ENCODE measurements at places on chromosomes 4 and X.

DNA sequence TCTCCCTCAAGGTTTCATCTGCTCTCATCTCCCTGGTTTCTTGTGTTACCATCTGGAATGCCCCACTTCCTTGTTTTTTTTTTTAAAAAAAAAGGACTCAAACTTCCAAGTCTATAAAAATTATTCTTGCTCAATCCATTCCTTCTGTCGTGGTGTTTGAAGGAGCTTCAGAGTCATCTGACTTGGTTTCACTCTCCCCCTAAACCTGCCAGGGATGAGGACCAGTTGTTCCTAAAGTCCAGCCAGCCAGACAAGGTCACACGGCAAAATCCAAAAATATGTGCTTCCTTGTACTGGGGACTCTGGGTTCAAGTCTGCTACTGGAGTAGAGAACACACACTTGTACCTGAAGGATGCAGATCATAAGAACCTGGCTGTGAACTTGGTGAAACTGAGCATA, 84.5 kb upstream of the GPM6B start:
- no peak for DNase-seq

DNA sequence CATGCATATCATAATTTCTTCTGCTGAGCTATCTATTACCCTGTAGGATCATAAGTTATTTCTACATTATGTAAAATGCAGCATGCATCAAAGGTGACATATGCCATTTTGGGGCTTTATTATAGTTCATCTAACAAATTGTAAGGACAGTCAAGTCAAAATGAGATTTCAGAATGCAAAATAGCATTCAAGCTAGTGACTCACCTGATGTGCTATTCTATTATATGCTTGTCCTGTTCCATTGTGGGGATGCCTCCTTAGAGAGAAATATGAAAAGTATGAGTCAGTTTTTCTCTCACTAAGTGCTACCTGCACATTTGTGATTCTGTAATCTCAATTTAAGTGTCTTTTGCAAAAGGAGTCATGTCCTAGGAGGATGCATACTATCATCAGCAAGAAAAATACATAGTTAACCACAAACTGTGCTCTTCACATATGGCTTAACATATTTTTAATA, 647.0 kb upstream of the PCDH10 start:
- no peak for DNase-seq

GRCh38 chr4:148426643-148427042, 15.6 kb downstream of the NR3C2 start:
- no peak for DNase-seq

GRCh38 chrX:148878371-148878770, 378.0 kb downstream of the AFF2 start:
- DNase-seq, result no peak

DNA sequence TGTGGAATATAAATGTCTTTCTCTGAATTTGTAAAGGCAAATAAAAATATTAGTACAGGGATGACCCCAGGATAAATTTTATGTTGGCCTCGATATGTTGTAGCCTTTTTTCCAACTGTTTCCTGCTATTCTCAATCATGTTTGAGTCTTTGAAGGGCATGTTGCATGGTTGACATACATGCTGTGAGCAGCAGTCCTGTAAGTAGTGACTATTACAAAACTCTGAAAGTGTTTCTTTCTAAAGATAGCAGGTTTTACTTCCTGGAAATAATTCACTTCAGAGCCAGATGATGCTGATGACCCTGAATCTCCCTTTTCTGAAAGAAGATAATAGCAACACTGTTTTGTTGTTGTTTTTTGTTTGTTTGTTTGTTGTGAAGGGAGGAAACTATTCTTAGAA, 393.0 kb upstream of the GNPDA2 start:
- DNase-seq, result no peak

DNA sequence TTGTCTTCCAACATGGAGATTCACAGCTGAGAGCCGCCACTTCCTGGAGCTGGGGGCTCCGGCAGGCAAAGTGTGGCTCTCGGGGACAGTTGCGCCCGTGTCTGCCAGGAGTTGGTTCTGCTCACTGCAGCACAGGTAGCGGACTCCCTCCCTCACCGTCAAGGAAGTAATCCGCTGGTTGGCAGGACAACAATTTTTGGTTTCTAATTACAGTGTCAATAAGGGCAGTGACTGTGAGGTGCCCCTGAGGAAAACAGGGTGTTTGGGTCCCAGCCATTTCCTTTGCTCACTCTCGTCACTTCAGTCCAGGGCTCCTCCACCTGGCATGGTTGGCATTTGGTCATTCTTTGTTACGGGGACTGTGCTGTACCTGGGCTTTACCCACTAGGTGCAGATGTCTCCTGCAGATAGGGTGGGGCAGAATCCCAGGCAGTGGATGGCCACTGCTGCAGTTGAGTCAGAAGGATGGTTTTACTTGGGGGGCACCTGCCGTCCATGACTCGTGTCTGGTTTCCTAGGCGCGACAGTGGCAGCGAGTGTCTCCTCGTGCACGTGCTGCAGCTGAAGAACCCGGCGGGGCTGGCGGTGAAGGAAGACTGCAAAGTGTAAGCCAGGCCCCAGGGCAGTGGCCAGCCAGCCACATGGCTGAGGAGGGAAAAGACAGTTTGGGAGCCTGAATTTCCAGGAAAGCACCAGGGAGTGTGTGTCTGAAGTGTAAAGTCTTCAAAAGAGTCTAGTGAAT, 32.1 kb upstream of the CLCN4 start:
- DNase-seq, result no peak

DNA sequence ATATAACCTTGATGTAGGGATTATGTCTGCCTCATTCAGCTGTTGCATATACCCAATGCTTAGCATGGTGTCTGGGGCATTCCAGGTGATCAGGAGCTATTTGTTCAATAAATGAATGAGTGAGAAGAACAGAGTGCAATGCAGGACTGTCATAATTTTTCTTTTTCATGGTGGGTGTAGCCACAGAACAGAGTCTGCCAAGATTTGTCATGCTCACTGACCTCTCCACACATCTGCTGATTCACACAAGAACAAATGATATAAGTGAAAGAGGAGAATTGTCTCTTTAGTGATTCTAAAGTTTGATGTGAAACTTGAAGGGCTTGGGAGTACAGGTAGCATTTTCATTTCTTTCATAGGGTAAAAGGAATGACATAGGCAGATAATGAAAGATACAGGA, 64.4 kb upstream of the TEX13D start:
- no peak for DNase-seq

DNA sequence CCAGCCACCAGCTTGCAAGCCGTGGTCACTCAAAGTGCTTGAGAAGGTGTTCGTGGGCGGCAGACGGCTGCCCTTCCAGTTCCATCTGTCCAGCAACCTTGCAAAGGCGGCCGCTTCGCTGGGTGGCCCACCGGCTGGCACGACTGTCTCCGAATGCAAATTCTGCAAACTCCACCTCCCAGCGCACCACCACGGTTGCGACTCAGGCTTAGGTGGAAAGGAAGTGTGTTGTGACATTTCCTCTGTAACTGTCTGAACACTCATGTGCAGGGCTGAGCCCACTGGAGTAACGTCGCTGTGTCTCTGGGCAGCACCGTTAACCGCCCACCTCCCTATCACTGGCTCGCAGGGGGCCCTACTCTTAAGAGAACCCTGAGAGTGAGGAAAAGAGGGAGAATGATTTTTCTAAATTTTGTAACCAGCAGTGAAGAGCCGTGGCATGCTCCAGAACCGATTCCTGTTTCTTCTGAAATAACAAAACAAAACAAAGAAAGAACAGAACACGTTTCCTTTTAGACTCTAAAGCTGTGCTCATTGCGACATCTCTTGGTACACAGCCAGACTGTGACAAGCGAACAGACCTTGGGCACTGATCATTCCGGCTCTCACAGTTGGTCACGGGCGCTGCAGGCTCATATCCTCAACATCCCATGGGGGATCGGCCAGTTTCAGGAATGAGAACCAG, at the start of gene P2RY8:
TSS of gene P2RY8 (minus strand) at position 155 of the 685 bp plus-strand sequence. CDS start 70,627 bp downstream, outside the sequence.
- peak; percentile 60 for DNase-seq

DNA sequence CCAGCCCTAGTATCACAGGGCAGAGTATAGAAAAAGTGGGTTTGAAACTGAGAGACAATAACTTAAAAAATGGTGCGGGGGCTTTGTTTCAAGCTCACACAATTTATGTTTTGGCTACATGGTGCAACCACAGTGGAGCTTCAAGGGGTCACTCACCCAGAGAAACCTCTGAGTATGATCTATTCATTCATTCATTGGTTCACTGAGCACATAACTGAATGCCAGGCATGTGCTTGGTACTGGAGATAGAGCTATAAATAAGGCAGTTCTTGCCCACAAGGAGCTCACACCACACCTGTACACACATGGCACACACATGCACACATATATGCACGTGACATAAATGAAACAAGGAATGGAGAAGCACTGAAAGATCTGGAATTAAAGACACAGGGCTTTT, 171.4 kb downstream of the NHS start:
- no peak for DNase-seq

- DNase-seq, result no peak
Observed at GRCh38 chr4:156983366-156983765, 11.8 kb upstream of the PDGFC start.

- no peak for DNase-seq
Observed at GRCh38 chr4:110005461-110006056, 92.9 kb downstream of the EGF start.

GRCh38 chr4:142334931-142335330, 511.2 kb downstream of the INPP4B start:
- no peak for DNase-seq

GRCh38 chrX:16517039-16517605, 132.8 kb upstream of the S100G start:
- DNase-seq, result no peak

DNA sequence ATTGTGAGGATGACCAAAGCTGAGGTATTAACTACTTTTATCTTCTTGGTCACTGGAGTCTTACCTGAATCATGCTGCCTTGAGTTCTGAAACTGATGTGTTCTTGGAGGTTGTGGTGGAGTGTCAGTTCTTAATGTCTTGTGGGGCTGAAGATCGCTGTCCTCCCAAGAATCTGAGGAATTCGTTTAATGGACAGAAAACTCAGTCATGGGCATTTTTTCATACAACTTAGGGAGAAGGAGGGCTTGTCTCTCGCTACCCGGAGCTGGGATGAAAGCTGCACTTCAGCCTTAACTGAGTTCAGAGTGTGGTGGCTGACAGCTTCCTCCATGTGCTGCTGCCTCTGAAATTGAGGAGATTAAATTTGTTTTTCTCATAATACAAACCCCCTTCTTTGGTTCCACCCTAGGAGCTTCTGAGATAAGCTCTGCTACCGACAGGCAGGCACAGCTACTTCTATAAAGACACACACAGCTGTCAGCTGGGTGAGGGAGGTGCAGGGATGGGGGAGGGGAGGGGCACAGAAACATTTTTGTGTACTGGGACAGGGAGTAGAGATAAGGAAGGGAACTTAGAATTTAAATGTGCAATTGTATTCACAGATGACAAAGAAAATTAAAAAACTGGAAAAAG, 30.8 kb downstream of the RBBP7 start:
- no peak for DNase-seq

DNA sequence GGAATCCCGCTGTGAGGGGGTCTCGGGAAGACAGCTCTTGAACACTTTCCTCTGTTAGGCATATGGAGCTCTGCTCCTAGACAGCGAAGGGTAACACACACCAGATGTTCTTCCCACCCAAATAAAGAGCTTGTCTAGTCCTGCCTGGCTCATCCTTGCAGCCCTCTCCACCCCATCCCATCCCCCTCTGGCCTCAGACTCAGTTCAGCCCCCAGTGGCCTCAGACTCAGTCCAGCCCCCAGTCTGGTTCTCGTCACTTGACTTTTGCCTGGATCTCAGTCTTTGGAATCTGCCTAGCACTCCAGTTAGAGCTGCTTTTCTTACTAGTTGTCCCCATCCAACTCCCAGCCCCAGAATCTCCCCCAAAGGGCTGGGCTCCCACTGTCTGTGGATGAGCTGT, 14.9 kb downstream of the RAB33A start:
- no peak for DNase-seq

- DNase-seq, result no peak
Observed at GRCh38 chr4:113637363-113637762, 124.2 kb downstream of the CAMK2D start.

DNA sequence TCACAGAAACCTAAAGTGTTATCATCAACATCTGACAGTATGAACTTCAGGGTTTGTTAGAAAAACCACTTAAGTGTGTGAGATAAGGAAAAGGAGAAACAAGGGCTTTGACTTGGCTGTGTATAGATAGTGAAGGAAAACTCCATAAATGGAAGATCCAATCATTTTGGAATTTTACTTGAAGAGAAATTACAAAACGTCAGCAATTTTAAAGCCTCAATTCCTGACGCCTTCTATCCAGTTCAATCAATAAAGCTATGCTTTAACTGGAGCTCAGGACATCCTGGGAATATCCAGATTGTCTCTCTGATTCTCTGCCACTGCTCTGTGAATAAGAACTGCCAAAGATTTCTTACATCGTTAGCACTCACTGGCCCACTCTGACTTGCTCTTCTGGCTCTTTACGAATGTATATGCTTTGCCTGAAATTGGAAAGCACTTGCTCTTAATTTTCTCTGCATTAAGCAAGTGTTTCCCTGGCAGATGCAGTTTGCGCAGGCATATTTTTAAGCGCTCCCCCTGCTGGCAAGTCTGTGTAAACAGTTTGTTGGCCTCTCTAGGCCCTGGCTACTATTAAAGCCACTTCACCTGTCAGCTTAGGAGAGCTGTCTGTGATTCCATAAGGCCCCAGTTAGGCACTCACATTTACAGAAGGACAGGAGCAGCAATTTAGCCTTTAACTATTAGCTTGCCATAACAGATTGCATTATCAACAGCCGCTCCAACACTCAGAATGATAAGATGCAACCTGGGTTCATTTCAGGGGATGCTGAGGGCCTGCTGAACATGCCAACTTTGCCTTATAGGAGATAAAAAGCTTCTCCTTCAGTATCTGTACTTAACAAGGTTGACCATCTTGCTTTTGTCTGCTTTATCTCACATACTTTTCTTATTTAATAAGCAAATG, 251.4 kb upstream of the DDX53 start:
- peak; percentile 2 for DNase-seq

DNA sequence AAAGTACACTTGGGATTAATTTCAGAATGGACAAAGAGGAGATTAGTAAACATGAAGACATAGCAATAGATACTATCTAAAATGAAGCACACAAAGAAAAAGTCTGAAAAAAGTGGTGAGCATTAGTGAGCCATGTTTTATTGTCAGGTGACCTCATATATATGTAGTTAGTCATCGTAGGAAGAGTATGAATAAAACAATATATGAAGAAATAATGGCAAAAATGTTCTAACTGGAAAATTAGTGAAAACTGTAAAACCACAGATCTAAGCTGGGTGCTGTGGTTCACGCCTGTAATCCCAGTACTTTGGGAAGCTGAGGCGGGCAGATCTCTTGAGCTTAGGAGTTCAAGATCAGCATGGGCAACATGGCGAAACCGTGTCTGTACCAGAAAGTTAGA, 67.9 kb downstream of the RBPJ start:
- no peak for DNase-seq

DNA sequence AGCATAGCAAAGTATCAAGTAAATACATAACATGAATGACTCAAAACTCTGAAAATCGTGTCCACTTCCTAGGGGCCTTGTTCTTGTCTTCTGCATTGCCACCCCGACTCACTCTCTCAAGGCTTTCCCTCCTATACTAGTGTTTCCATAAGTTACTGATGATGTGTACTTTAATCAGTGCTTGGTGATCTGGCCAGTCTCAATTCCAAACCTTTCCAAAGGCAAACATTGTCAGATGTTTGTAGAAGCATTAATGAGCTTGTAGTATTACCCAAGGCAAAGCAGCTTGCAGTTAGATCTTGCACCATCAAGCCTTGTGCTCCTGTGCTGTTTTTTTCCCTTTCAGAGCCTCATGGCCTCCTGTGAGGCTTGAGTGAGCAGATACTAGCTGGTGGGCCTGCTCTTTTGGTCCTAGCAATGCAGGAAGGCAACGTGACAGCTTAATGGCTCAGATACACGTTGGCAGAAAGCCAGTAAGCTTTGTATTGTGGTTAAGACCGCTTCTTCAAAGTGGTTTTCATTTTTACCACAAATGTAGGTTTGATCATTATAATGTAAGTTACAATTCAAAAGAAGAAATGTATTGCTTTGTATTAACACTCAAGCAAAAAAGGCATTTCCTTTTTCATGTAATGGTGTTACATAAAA, 51.8 kb downstream of the RBPJ start:
- DNase-seq, result peak; percentile 15
